ENCODE measurements at places on chromosomes 13 and 19.

DNA sequence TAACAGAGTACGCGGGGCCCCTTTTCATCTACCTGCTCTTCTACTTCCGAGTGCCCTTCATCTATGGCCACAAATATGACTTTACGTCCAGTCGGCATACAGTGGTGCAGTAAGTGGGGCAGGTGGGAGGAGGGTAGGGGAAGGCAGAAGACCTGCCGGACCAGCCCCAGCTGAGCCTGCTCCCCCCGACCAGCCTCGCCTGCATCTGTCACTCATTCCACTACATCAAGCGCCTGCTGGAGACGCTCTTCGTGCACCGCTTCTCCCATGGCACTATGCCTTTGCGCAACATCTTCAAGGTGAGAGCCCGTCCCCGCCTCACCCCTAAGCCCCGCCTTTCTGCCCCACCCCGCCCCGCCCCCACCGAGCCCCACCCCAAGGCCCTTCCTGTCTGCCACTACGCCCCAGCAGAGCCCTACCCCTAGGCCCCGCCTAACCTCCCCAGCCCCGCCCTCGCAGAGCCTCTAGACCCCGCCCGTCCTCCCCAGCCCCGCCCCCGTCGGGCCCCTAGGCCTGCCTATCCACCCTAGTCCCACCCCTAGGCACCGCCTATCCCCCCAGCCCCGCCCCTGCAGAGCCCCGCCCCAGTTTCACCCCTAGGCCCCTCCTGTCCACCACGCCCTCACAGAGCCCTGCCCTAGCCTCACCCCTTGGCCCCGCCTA is 7.7 kb downstream of the NDUFB7 start:
- DNase-seq, result peak; percentile 25

- no peak for DNase-seq
Measured at GRCh38 chr13:110922506-110922905, 7.6 kb upstream of the ANKRD10 start.

DNA sequence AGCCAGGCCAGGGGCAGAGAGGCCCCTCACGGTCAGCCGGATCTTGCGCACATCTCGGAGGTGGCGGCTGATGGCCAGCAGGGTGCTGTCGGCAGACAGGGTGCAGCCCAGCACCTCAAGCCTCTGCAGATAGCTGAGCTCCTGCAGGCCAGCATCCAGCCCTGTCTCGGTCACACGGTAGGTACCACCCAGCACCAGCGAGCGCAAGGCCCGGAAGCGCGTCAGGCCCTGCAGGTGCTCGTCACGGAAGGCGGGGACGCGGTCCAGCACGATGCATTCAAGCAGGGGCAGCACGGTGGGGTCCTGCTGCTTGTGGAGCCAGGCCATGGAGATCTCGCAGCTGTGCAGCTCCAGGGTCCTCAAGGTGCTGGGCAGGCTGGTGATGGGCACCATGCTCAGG is 7.7 kb downstream of the FBXL12 start:
- no peak for DNase-seq

DNA sequence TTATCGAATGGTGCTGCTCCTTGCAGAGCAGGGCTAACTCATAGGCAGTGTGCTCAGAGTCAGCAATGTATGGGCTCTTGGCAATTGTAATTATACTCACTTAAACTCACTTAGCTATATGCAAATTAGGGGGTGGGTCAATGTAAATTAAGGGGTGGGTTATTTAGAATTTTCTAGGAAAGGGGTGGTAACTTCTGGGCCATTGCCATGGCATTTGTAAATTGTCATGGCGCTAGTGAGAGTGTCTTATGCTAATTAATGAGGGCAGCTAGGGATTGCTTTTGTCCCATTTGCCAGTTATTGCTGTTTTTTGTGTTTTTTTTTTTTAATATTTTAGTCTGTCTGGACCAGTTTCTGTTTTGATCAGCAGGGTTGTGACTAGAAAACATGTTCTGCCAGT is 68.4 kb downstream of the DIAPH3 start:
- no peak for DNase-seq
